Stimulated activated CD4-positive, alpha-beta T cell treated with anti-CD3 and anti-CD28 coated beads, Interleukin-15, amount 100 ng/mL, for 1 hour (primary cell): ENCODE measurements at places on chromosomes 5 and 9.

DNA sequence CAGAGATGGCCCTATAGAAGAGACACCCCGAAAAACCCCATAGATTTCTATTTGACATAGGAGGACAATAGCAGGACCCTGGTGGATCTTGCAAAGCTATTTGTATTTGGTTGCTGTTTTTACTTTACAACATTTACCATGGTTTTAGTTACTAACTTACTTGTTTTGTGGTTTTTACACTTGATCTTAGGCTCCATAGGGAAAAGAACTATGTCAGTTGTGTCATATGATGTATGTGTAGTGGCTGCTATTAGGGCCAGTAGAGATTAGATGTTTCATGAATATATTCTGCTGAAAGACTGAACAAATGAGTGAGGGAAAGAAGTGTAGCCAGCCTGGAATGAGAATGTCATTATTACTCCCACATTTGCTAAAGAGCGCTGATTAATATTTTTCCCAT, 388.1 kb downstream of the SEMA5A start:
- no peak for DNase-seq

DNA sequence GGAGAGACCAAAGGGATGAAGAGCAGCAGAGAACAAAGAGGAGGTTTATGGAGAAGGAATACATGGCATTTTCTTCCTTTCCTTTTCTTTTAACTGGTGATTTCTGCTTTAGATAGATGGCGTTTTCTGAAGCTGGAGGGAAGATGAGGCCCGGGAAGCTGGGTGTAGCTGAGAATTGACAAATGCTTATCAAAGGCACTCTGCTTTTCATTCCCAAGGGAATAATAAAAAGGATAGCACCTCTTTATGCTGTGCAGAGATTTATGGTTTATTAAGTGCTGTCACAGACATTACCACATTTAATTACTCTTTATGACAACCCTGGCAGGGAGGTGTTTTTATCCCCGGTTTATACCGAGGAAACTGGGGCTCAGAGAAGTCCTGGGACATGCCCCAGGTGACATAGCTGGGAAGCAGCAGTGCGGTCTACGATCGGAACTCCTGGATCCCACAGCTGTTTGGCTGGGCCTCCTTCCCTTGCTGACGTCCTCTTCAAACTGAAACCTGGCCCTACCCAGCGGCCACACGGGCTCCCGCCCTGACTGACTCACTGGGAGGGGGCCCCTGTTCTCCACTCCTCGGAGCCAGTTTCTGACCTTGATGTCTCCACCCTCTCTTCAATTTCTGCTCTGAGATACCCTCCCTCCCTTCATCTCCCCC, 8.2 kb upstream of the EPB41L4B start:
- DNase-seq = no peak

DNA sequence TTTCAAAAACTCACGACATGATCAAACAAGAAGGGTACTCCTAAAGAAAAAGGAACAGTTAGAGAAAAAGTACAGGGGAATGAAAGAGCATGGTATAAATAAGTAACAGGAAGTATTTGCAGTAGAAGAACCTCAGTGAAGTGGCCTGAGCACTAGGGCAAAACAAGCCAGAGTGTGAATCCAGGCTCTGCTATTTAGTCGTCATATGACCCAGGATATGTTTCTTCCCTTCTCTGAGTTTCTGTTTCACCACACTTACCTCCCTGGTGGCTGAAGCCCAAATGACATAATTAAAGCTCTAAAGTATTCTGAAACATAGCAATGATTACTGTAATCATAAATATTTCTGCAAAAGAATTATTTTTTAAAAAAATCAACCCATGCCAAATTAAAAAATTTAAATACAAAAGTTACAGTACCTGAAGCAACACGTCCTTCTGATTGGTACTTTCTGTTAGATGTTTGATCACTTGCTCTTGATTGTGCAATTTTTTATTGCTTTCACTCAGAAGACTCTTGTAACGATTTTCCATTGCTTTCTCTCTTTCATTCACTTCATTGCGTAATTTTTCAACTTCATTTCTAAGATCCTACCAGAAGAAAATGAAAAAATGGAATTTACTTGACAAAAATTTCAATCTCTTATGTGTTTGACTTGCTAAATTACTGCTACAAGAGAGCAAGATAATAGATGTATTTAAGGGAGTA, 88.9 kb downstream of the CDK5RAP2 start:
- no peak for DNase-seq

DNA sequence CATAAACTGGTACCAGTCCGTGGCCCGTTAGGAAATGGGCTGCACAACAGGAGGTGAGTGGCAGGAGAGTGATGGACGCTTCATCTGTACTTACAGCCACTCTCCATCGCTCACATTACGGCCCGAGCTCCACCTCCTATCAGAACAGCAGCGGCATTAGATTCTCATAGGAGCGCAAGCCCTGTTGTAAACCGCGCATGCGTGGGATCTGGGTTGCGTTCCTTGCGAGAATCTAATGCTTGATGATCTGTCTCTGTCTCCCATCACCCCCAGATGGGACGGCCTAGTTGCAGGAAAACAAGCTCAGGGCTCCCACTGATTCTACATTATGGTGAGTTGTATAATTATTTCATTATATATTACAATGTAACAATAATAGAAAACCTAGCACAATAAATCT, 480.4 kb downstream of the CCDC171 start:
- DNase-seq = no peak

GRCh38 chr5:147578228-147579024, 68.6 kb upstream of the DPYSL3 start:
- no peak for DNase-seq

DNA sequence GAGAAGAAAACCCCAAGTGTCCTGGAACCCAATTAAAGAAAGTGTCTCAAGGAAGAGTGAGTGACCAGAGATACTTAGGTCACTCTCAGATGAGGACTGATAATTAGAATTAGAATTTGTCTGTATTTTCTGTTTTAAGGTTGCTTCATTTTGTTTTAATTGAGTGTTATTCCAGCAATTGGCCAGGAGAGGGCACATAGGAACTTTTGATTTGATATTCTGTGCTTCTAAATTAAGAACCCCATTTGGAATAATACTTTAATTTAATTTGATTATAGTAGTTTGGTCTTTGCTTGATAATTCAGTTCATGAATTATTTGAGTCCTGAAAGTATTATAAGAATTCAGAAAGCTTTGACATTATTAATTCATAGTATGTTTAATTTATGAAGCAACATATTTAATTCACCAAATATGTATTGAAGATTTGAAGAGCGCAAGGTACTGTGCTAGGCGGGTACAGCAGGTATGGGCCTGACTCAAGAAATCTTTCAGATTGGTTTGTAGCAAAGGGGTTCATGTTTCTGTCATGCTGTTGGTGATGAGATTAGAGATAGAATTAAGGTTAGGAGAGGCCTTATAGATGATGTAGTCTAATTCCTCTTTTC, 4.9 kb downstream of the MRPL22 start:
- no peak for DNase-seq
